BE2C (cell line): ENCODE measurements at places on chromosomes 5 and 9.

DNA sequence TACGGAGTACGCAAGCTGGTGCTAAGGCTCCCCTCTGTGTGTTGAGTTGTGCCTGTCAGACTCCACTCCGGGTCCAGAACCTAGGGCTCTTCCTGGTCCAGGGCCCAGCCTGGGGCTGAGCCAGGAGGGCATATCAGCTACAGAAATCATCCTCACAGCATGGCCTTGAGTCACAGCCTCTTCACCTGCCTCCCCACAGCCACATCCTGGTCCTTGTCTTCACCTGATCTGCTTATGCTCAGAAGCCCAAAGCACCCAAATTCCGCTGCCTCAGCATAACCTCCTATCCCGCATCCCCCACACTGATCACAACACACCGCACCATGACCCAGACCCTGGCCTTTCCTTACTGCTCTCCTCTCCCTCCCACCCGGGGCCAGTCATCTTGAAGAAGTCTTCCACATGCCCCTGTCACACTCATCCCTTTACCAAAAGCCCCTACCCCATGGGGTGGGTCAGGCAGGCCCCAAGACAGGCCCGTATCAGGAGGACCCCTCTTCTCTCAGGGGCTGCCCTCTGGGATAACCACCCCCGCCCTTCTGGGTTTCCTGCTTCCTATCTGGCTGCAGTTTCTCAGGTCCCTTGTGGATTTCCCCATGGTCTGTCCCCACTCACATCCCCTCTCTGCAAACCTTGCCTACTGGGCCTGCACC is 1.3 kb upstream of the IL3 start:
- DNase-seq, result no peak

DNA sequence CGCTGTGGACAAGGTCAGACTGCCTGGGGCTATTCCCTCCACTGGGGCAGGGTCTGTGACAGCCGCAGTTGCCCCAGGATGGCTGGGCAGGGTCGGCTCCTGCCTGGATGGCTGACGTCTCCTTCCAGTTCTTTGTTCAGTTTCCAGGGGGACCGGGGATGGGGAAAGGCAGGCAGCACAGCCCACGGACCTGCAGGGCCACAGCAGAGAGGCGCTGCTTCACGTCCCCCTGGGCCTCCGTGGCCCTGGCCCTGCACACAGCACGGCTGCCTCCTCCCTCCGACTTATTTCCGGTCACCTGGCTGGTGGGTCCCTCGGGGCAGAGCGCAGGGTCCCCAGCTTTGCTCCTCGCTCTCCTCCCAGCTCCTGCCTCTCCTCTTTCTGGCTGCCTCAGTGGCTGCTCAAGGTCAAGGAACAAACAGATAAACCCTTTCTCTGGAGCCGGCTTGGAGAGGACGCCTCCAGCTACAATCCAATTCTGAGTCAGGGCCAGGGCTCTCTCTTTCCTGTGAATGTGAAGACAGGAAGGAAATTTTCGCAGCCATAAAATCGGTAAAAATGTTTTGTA is 169.7 kb downstream of the C9orf50 start:
- no peak for DNase-seq

GRCh38 chr5:36158144-36158543 is 6.2 kb downstream of the SKP2 start:
- peak; percentile 92 for DNase-seq

GRCh38 chr5:149280124-149280523 is 8.5 kb downstream of the AFAP1L1 start:
- no peak for DNase-seq

DNA sequence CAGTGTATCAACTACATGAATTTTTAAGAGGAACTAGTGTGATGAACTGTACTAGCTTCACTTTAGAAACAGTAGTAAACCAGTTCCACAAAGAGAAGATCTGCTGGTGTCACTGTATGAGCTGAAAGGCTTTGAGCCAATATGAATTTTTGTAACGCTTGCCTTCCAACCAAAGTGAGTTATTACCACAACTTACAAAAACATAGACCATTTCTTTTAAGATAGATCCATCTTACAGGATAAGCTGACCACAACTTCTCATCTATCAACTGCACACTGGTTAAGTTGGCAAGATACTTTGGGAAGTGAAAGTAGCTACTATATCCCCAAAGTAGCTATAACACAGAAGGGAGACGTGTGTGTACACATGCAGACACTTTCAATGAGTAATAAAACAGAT is 849.6 kb upstream of the DMAC1 start:
- no peak for DNase-seq

DNA sequence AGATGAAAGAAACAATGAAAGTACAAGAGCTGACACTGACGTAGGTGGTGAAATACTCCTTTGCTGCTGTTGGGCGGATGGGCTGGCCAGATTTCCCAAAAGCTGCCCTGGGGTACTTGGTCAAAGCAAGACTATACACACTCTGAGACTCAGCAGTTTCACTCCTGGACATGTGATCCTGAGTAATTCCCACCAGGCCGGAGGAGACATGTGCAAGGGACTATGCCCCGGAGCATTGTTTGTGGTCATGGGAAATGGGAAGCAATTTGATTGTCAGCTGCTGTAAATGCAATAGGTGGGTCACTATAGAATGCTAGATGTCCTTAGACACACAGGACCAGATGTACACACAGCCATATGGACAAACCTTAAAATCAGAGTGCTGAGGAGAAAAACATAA is 116.1 kb downstream of the DCP2 start:
- peak; percentile 54 for DNase-seq

- DNase-seq, result no peak
Observed at GRCh38 chr9:82091610-82092009, 103.0 kb downstream of the SPATA31D1 start.

- DNase-seq, result no peak
Observed at GRCh38 chr5:4911646-4912403, 228.3 kb upstream of the ADAMTS16 start.

DNA sequence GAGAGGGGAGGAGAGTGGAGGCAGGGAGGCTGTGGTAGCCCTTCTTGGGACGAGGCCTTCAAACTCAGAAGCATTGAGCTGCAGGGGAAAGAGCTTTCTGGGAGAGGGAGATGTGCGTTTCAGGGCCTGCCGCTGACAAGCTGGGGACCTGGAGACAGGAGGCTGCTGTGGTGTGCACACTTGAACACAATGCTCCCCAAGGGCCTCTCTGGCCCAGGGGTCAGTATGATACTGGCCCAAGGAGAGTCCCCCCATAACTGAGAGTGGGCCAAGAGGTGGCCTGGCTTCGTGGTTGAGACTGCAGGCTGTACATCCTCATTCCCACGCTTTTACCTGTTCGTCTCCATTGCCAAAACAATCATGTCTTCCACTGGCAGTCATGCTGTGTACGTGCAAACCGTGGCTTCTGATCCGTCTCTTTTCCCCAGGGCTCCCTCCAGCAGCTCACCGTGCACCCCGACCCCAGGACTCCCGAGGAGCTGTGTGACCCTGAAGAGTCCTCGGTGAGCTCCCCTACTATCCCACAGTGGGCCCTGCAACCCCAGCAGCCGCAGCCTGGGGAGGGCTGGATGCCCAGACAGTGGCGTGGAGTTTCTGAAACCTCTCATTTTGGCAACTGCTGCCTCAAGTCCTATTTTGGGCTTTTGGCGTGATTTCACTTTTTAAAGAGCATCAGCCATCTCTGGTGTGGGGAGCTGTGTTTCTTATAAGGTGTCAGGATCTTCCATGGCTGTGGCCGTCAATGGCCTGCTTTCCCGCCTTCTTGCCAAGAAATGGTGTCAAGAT is 43.4 kb downstream of the COL15A1 start:
- DNase-seq, result no peak

- no peak for DNase-seq
Observed at GRCh38 chr5:38323645-38324295, 65.4 kb downstream of the EGFLAM start.

DNA sequence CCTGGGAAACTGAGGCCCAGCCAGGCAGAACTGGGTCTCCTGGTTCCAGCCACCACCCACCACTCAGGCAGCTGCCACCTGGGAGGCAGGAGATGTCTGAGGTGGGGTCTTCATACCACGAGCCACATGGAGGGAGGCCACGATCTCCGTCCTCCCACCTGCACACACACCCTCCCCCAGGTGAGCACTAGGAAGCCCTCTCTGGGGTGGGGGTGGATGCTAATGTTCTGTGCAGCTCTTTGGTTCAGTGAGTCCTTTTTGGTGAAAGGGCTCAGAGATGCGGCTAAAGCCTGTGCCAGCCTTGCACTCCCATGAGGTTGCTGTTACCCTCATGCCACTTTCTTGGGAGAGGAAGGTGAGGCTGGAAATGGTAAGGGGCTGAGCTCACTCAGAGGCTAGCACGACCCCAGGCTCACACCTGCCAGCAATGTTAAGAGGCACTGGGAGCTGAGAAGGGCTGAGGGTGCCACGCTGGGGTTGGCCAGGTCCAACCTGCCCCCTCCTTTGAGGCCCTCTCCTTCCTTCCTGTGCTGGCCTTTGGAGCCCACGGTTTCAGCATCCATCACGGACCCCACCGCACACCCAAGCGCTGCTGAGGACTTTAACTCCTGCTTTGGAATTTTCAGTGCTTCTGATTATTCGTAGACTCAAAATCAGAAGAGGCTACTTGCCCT is 26.6 kb upstream of the OBP2B start:
- no peak for DNase-seq

DNA sequence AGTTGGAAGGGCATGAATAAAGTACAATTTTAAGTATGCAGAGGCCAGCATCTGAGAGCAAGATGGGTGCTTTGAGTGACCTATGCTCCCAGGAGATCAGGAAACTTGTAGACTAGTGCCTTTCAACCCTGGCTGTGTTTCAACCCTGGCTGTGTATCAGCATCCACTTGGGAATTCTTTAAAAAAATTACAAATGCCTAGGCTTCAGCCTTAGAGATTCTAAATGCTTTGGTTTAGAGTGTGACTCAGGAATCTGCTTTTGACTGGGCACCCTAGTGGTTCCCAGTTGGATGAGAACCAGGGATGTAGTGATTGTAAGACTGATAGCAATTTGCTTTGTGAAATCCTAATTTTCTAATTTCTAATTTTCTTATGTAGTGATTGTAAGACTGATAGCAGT is 65.6 kb downstream of the RALGPS1 start:
- no peak for DNase-seq
